Right renal cortex interstitium (tissue), 3 donors: ENCODE measurements at places on chromosomes 6 and 20.
A peak's percentile ranks its signal among the peaks of the same experiment; 100 is the strongest.

DNA sequence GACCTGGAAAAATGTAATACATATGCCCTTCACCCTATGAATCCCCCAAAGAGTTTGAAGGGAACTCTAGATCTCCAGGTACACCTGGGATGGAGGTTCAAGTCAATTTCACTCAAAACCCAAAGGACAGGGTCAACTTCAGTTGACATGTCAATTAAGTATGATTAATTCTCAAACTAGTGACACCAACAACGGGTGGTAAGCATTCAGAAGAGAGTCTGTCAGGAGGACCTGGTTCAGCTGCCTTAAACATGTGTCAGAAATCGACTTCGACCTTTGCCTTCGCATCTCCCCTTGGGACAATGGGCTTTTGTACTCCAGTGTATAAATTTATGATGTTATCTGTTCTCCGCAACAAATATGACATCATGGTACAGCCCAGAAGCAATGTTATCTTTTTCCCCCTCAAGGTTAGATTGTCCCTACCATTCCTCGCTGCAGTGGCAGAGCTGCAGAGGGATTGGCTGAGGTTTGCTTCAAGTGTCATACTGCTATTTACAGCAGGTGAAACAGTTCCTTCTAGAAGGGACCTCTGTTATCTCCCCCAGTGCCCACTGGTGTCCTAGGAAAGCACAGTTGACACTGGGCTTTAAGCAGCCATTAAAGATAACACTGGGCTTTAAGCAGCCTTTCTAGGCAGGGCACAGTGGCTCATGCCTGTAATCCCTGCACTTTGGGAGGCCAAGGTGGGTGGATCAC is 94.7 kb upstream of the SNX9 start:
- no peak for DNase-seq

- no peak for DNase-seq
Measured at GRCh38 chr6:44528716-44529115, 141.2 kb downstream of the CDC5L start.

GRCh38 chr6:113980937-113981554 is 10.1 kb upstream of the HDAC2 start:
- DNase-seq, result no peak

DNA sequence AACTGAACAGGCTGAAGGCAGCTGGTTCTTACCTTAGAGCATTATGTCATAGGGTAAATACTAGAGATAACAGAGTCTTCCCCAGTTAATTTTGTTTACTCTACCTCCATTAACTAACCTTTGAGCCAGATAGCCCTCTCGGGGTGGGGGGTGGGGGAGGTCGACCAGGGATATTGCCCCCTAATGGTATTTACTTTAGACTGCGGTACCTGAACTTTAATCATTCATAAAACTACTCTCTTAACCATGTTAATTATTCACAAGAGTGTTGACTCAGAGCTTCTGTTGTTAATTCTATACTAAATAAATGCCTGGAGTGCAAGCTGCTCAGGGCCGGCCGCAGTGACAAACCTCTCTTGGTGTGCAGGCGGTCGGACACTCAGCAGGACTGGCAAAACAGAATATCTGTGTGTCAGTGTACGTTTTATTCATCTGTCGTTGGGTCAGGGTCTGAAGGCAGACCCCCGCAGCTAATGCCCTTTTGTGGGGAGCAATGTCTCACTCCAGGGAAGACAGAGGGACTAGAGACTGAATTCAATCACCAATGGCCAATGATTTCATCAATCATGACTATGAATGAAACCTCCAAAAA is 152.4 kb upstream of the COL21A1 start:
- DNase-seq, result no peak

DNA sequence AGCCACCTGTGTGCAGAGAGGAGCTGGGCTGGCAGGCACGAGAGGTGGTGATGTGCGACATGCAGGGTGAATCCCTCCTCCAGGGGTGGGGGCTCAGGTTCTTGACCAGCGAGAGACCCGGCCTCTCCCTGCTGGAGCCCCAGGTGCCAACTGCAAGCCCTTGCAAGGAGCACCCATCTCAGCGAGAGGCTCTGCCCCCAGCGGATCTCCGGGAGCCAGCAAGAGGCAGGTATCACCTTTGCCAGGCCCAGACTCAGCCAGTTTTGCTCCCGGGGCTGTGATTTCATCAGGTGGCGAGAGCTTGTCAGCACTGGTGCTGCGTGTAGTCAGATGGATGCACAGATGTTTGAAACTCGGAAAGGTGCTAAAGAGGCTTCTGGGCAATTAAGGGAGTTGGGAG is 87.7 kb downstream of the TFAP2C start:
- no peak for DNase-seq

GRCh38 chr6:45651301-45651700 is 273.6 kb upstream of the SUPT3H start:
- DNase-seq, result no peak

GRCh38 chr6:108633436-108633835 is 72.7 kb downstream of the FOXO3 start:
- no peak for DNase-seq

GRCh38 chr20:33531885-33532284 is 42.0 kb downstream of the CBFA2T2 start:
- peak; percentile 68 for DNase-seq
